ENCODE measurements at places on chromosomes 7 and 10.

- no peak for DNase-seq
These were observed 206.1 kb downstream of the CREB5 start for GRCh38 chr7:28618383-28618782.

DNA sequence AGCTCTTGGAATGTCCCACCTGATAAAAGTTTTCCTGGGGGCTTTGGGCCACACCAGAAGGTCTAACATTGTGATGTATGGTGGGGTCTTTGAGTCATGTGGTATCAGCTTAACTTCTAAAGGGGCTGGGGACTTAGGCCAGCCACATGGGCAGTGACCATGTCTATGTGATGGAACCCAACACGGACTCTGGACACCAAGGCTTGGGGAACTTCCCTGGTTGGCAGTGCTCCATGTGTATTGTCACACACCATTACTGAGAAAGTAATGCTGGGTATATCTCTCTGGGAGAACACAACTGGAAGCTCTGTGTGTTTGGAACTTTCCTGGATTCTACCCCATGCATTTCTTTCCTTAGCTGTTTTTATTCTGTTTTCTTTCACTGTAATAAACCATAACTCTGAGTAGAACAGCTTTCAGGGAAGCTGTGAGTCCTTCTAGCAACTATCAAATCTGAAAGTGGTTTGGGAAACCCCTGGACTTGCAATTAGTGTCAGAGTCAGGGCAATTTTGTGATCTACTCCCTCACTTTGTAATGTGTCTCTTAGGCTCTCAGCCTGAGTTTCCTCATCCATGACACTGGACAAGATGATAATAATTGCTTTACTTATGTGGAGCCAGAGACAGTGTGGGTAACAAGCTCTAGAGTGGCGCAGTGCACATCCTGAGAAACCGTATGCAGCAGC lies 28.4 kb upstream of the AGK start:
- DNase-seq = no peak

- peak; percentile 48 for DNase-seq
These were observed 13.1 kb downstream of the RBP3 start for GRCh38 chr10:47361293-47361692.

- DNase-seq = no peak
These were observed 91.0 kb upstream of the COL1A2 start for GRCh38 chr7:94303695-94304094.

- no peak for DNase-seq
These were observed 47.4 kb downstream of the NRP1 start for GRCh38 chr10:33287112-33287511.

DNA sequence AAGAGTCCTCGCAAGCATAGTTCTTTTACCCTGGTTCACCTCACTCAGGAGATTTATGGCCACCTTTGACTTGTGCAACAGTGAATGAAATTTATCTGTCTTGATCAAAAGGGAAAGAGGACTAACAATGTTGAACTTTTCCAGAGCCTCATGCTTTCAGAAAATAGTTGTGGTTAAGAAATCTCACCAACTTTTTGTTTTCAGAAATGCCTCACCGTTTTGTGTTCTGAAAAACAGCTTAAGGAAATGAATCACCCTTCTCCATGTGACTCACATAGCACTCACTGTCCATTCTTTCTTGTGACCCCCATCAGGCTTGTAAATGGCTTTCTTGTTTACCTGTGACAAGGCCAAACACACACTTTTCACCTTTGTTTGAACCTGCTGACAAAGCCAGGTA lies 148.6 kb upstream of the FAM3C start:
- DNase-seq = peak; percentile 96

DNA sequence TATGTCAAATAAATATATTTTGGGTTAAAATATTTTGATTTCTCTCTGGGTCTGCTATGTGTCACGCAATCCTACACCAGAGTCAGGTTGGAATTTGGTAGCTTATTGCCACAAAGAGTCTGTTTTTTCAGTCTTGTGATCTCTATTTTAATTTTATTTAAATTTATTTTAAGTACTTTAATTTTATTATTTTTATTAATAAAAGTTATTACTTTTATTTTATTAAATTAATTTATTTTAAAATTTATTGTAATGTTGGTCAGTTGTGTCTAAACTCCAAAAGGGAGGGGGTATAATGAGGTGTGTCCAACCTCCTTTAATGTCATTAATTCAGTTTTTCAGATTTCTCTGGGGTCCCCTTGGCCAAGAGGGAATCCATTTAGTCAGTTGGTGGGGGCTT lies 42.8 kb upstream of the RAB18 start:
- no peak for DNase-seq

GRCh38 chr10:88190123-88190522 lies 326.7 kb downstream of the PTEN start:
- DNase-seq = no peak

- no peak for DNase-seq
These were observed 72.9 kb downstream of the CCDC3 start for GRCh38 chr10:12928571-12928970.

DNA sequence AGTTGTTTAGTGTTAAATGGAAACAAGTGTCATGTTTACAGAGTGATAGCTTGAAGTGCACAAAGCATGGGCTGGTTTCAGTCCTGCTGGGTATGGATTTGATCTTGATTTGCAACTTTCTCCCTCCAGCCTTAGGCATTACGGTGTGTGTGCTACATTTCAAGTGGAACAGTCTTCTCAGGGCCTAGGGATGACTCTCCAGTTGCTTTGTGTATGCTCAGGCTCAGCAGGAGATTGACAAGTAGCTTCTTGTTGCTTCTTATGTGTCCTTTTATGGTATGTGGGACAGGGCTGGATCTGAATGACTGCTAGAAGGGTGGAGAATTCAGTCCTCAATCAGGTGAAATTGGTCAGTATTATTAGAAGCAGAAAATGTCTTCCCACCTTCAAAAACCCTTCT lies 51.3 kb upstream of the PLEKHA1 start:
- peak; percentile 96 for DNase-seq

- DNase-seq = no peak
These were observed 7.8 kb upstream of the ANKRD2 start for GRCh38 chr10:97564776-97565175.

- DNase-seq = peak; percentile 2
These were observed 251.3 kb upstream of the VWC2 start for GRCh38 chr7:49522111-49522510.

GRCh38 chr7:32803406-32804141 lies 88.0 kb downstream of the KBTBD2 start:
- DNase-seq = no peak

DNA sequence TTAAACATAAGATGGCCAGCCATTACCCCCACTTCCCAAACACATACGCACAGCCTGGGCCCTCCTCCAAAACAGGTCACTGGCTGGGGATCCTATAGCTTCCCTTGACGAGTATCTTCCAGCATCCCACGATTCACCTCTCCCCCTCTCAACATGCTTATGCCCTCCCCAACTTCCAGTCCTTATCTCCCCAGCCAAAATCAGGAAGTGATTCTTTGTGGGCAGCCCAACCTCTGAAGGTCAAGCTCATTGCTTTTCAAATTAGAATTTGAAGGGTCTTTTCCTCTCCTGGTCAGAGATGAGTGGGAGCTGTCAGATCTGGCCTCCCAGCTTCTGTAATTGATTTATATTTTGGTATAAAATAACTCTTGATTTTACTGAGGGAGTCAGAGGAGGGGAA lies 133.6 kb downstream of the ATXN7L1 start:
- no peak for DNase-seq

- DNase-seq = peak; percentile 89
These were observed 69.0 kb downstream of the ADD3 start for GRCh38 chr10:110076559-110077318.

- DNase-seq = peak; percentile 58
These were observed 2.1 kb downstream of the PCOLCE start for GRCh38 chr7:100604028-100604975.
